Mesothelial cell of epicardium (in vitro differentiated cells): ENCODE measurements at places on chromosomes 5 and 9.

- DNase-seq, result peak; percentile 48
These were observed at the start of gene APBA1 for GRCh38 chr9:69671879-69672595. APBA1 (minus strand) TSS chr9:69672371.

DNA sequence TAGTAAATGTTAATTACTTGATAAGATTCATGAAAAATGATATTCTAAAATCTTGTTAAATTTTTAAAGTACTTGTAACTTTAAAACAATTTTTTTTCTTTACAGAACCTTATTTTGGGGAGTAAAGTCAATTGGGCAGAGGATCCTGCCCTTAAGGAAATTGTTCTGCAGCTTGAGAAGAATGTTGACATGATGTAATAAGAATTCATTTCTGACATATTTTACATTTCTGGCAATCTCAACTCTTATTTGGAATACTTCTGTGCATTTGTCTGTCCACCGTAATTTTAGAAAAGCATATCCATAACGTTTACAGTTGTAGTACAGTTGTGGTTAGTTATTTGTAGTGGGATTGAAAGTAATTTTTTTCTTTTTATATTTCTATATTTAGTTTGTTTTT is 20.2 kb downstream of the CENPH start:
- no peak for DNase-seq

DNA sequence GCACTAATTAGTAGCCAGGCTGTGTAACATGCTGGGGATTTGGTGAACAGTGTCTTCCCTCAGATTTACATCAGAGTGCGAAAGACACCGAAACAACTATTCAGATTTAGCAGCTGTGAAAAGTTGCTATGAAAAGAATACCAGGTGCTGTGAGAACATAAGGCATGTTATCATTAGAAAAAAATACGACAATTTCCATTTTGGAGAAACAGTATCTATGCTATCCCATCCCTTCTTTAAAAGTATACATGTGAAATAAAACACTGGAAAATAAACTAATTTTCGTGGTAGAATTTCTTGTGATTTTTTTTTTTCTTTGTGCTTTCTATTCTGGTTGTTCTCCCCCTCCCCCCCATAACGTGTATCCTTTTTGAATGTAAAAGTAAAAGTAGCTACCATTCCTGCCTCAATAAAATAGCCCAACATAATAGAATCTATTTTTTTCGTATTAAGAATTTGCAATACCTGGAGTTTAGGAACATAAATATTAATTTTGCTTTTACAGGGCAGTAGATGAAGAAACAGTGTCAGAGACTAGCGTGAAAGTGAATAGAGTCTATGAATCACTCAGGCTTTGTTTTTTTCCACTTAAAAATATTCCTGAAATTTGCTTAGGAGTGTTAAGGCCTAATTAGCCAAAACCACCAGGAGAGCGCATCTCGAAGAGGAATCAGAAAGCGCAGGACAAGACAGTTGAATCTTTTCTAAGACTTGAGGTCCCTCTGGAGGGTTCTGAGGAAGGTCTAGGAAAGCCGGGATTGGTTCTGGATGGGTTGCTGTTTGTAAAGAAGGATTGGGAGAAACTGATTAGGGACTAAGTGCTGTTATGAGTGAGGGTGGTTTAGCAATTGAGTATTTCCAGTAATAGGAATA is 813 bp upstream of the SLU7 start:
- no peak for DNase-seq

DNA sequence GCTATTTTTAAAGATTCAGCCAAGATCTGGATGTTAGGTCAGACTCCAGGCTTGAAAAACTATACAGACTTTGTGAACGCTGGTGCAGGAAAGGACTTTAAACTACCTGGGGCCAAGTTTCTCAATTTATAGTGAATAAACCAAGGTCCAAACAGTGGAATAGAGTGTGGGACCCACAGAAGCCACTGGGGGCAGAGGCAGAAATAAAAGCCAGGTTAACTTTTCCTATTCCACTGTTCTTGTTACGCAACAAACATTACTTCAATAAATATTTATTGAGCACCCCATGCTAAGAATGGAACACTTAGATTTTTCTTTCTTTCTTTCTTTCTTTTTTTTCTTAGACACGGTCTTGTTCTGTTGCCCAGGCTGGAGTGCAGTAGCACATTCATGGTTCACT is 11.0 kb upstream of the HAVCR1 start:
- DNase-seq, result no peak

- DNase-seq, result no peak
These were observed 53.2 kb downstream of the MSX2 start for GRCh38 chr5:174777583-174777982.

DNA sequence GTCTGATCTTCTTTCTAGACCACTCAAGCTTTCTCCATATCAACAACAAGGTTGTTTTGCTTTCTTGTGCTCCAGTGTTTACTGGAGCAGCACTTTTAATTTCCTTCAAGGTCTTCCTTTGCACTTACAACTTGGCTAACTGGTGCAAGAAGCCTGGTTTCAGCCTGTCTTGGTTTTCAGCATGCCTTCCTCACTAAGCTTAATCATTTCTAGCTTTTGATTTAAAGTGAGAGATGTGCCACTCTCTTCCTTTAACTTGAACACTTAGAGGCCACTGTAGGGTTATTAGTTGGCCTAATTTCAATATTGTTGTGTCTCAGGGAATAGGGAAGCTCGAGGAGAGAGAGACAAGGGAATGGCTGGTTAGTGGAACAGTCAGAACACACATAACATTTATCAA is 13.4 kb downstream of the AK3 start:
- no peak for DNase-seq

DNA sequence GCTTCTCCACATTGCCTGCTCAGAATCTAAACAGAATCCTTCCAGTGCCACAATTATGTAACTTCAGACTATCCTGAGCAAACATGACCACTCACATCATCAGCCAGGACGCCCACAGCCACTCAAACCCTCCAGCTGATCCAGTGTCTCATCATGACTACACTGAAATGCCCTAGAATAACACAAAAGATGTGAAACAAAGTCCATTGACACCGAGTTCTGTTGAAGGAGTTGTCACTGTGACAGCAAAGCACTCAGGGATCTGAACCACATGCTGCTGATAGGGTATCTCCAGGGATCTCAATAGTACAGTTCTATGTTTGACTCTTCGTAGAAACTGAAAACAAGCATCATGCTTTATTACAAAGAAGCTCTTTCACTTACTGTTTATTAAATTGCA is 150.2 kb downstream of the GABBR2 start:
- DNase-seq, result no peak

DNA sequence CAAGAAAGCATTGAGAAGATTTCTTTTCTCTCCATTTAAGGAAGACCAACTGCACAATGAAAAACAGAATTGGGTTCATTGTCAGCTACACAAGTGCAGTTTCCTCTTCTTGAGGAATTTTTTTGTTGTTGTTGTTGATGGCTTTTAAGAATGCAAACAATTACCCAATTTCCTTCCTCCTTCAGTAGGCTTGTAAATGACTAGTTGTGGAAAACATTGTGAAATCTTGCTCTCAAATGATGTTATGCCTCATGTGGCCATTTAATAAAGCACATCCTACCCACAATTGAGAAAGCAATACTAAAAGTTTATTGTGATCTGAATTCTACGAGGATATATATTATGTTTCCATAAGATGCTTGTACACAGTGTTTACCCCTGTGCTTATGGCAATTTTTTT is 171.6 kb downstream of the FAM174A start:
- DNase-seq, result no peak

- peak; percentile 6 for DNase-seq
These were observed 6.1 kb upstream of the ANGPTL2 start for GRCh38 chr9:127128341-127129072.

- DNase-seq, result no peak
These were observed 27.6 kb upstream of the CDKN2AIPNL start for GRCh38 chr5:134439210-134439654.

DNA sequence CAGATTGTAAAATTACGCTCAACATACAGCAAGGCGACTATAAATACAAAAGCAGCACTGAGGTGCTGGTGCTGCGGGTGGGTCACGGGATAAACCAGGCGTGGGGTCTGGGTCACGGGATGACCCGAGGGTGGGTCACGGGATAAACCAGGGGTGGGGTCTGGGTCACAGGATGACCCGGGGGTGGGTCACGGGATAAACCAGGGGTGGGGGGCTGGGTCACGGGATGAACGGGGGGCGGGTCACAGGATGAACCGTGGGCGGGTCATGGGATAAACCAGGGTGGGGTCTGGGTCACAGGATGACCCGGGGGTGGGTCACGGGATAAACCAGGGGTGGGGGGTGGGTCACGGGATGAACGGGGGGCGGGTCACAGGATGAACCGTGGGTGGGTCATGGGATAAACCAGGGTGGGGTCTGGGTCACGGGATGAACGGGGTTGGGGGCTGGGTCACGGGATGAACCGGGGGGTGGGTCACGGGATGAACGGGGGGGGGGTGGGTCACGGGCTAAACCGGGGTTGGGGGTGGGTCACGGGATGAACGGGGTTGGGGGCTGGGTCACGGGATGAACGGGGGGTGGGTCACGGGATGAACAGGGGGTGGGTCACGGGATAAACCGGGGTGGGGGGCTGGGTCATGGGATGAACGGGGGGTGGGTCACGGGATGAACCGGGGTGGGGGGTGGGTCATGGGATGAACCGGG is 30.2 kb upstream of the SLC9A3 start:
- DNase-seq, result peak; percentile 6

- no peak for DNase-seq
These were observed 189.4 kb downstream of the TENT4A start for GRCh38 chr5:6902597-6902996.

- DNase-seq, result no peak
These were observed 8.4 kb downstream of the GFI1B start for GRCh38 chr9:132986640-132987620.

GRCh38 chr9:32606811-32607210 is 28.7 kb downstream of the TAF1L start:
- no peak for DNase-seq

GRCh38 chr5:80713631-80714030 is 58.8 kb upstream of the DHFR start:
- no peak for DNase-seq

GRCh38 chr5:110169461-110169860 is 479.7 kb downstream of the MAN2A1 start:
- DNase-seq, result no peak

- DNase-seq, result peak; percentile 64
These were observed 896 bp downstream of the EBF1 start for GRCh38 chr5:159098603-159099436.

- DNase-seq, result no peak
These were observed 31.0 kb upstream of the TENT4A start for GRCh38 chr5:6682239-6682638.

- no peak for DNase-seq
These were observed 19.9 kb downstream of the POU5F2 start for GRCh38 chr5:93721511-93721910.

DNA sequence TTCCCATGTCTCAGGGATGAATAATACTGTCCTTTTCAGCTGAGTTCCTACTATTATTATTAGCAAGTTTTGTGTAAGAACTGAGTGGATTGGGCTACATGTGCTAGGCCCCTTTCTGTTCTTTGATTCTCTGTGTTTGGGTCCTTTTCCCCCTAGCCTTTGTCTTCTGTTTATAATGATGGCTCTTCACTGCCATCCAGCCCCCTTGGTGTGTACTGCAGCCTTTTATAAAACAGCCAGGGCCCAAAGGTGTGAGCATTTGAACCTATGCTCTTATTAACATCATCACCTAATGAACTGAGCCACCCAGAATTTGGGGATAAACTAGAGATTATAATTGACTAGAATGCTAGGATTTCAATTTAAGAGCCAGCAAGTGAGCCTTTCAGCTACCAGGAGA is 52.6 kb downstream of the PLAC8L1 start:
- DNase-seq, result no peak

DNA sequence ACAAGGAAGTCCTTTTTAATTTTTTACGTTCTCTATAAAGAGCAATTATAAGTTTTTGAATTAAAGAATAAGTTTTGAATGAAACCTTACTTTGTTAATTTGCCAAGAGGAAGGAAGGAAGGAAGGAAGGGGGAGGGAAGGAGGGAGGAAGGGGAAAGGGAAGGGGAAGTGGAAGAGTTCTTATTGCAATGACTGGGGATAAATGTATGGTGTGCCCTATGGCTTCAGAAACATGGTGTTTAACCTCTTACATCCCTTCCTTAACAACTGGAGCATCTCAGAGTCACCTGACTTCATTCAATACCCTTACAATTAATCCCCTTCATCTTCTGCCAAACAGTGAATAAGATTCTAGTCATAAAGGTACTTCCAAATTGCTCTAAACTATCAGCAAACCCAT is 16.0 kb downstream of the CEMIP2 start:
- no peak for DNase-seq

- no peak for DNase-seq
These were observed 220.0 kb downstream of the MARCHF11 start for GRCh38 chr5:15959370-15960164.

DNA sequence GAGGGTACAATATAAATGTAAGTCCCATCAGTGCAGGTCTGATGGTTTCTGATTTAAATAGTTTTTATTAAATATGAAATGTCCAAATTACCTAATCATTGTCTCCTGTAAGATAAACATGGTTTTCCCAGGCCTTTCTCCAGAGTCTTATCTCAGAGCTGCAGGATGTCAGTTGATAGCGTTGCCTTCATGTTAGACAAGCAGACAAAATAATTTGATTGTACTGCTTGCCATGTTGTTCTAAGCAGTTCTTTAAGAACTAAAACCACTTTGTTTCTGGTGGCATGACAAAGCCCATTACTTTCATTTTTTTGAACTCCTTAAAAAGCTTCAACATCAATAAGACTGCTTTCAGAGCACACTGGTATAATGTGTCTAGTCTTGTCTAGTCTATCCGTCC is 1073.5 kb downstream of the MAT2B start:
- no peak for DNase-seq

GRCh38 chr9:90921104-90921503 is 119.5 kb downstream of the SYK start:
- DNase-seq, result no peak

GRCh38 chr9:27572061-27572460 is 1.2 kb downstream of the C9orf72 start:
- no peak for DNase-seq

DNA sequence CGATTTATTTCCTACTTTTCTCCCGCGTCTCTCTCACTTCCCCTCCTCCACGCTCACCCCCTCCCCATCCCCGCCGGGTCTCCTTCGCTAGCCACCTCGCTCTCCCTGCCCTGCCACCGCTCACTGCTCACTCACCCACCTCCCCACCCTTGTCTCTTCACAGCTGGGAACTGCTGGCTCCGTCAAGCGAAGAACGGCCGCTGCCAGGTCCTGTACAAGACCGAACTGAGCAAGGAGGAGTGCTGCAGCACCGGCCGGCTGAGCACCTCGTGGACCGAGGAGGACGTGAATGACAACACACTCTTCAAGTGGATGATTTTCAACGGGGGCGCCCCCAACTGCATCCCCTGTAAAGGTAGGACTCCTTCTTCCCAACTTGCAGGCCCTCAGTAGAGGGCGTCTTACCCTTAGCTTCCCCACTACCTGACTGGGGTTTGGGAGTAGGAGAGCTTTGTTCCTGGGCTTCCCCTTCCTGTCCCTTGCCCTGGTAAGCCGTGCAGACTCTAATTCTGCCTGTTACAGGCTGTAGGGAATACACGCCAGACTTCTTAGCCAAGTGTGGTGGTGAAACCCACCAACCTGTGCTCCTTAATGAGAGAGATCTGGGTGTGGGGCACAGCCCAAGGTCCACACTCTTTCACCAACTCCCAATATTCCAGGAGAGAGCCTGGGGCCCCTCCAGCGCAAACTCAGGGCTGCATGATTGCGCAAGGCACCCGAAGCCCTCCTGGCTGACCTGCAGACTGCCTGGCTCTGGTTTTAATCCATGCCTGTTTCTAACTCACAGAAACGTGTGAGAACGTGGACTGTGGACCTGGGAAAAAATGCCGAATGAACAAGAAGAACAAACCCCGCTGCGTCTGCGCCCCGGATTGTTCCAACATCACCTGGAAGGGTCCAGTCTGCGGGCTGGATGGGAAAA is 2.5 kb downstream of the FST start:
- DNase-seq, result no peak

GRCh38 chr5:137631453-137631852 is 104.4 kb downstream of the KLHL3 start:
- no peak for DNase-seq
